ENCODE measurements at places on chromosomes 4 and X. TPM values are rescaled to one million over a fixed set of nuclear protein-coding genes. Genes with fewer than 3 reads are reported as not detected.
A peak's percentile ranks its signal among the peaks of the same experiment; 100 is the strongest.

- DNase-seq: no peak
- no peaks in the 10 kb centered on the region for H3K36me3 ChIP-seq
- no peak overlapping the region for H3K27ac ChIP-seq
- no peak overlapping the region for H3K4me3 ChIP-seq
- H3K4me1 ChIP-seq: no peaks in the 10 kb centered on the region
Measured at GRCh38 chrX:1224954-1225353, 12.5 kb upstream of the CRLF2 start.

DNA sequence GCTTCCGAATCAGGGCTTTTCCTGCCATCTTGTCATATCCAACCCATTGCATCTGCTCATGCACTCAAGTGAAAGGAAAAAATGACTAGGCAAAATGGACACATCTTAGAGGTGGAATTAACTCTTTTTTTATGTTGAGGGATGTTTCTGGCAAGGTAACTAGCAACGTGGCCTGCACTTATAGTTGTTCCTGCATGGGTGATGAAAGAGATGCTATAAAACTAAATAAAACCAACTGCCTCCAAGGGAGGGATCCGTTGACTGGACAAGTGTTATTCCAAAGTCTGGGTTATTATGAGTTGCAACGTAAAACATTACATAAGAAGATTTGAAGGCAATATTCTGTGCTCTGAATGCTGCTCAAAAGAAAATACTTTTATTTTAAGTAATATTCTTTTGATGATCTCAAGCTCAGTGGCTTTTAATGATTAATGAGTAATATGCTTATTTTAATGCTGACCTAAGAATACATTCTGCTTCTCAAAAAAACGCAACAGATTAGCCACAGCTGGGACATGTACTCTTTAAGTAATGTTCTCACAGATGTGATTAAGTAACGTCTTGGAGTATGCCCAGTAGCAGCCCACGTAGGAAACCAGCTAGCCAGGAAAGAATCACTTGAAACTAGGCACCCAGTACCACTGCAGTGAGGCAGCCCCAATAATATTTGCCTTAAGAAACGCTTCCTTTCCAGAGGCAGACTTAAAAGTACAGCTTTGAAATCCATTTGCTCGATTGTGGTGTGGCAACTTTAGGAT lies 27.4 kb downstream of the KLF3 start:
- H3K36me3 ChIP-seq: peaks cover 46% of the 10 kb centered on the region
- DNase-seq: peak; percentile 95
- H3K4me1 ChIP-seq: peaks cover 7% of the 10 kb centered on the region
- H3K27me3 ChIP-seq: no peaks in the 10 kb centered on the region

CXCL1 gene
- total RNA-seq: not detected

GRCh38 chr4:178086320-178086719 lies 644.1 kb upstream of the AGA start:
- no peak overlapping the region for H3K27ac ChIP-seq
- no peak overlapping the region for H3K4me3 ChIP-seq
- no peaks in the 10 kb centered on the region for H3K27me3 ChIP-seq
- H3K4me1 ChIP-seq: no peaks in the 10 kb centered on the region
- no peaks in the 10 kb centered on the region for H3K36me3 ChIP-seq
- DNase-seq: peak; percentile 1

DNA sequence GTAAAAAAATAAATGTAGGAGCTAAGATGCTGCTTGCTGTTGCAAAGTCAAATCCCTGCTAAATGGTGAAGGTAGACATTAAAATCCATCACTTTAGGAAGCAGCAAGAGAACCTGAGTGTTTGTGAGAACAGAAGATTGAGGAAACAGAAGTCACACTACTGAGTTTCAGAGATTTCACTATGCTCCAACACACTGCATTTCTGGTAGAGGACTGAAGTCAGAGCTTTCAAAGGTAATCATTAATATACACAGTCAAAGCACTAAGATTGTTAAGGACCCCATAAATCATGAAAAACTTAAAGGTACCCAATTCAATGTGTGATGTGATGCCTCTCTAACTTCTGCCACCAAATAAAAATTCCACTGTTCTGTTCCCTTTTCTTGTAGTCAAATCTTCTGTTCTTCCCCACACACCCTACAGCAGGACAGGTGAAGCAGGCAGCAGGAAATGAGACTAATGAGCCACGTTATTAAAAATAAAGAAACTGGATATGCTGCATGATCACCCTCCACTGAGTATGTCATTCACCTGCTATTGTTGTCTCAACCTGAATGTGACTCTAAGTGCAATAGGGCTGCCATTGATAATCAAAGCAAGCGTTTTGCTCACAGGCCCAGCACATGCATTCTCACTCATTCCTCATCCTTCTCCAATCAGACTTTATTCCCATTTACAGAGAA lies 28.9 kb upstream of the APELA start:
- H3K27me3 ChIP-seq: no peaks in the 10 kb centered on the region
- no peak for DNase-seq
- H3K4me3 ChIP-seq: no peak overlapping the region
- no peaks in the 10 kb centered on the region for H3K36me3 ChIP-seq
- no peaks in the 10 kb centered on the region for H3K4me1 ChIP-seq

GRCh38 chr4:115234405-115235093 lies 121.1 kb upstream of the NDST4 start:
- H3K27ac ChIP-seq: no peak overlapping the region
- no peaks in the 10 kb centered on the region for H3K27me3 ChIP-seq
- no peak overlapping the region for H3K4me3 ChIP-seq
- H3K36me3 ChIP-seq: no peaks in the 10 kb centered on the region
- H3K4me1 ChIP-seq: no peaks in the 10 kb centered on the region

TCEAL6 gene
- total RNA-seq: not detected

TLR1 gene
- 1.1 TPM for total RNA-seq
